ENCODE measurements at places on chromosomes 11 and 22.
A peak's percentile ranks its signal among the peaks of the same experiment; 100 is the strongest.

- DNase-seq, result no peak
These were observed 44.3 kb downstream of the DKK3 start for GRCh38 chr11:11963842-11964773.

- DNase-seq, result peak; percentile 24
These were observed 26.0 kb downstream of the IL10RA start for GRCh38 chr11:118012083-118012669.

GRCh38 chr11:90803366-90803765 is 580.5 kb upstream of the CHORDC1 start:
- DNase-seq, result no peak

- peak; percentile 70 for DNase-seq
These were observed 21.0 kb downstream of the FLI1 start for GRCh38 chr11:128714881-128715280.

GRCh38 chr11:64317961-64318765 is at the start of gene PRDX5:
TSS of gene PRDX5 (plus strand) at chr11:64318121. CDS start at chr11:64318216, 95 bp downstream.
- peak; percentile 96 for DNase-seq

DNA sequence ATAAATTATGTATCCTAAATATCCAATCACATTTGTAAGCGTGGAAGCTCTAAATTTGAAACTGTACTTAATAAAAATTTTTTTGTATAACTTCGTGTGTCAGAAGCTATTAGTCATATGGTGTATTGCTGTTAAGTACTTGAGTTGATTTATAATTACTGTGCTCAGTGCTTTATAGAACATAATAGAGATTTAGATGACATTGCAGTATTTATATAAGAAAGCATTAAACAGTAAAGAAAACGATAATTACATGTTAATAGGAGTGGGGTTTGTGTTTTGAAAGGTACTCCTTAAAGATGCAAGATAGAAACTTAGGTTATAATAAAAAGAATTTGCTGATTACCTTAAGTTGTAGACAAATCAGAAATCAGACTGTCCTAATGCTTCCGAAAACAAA is 5.9 kb upstream of the TCP11L1 start:
- no peak for DNase-seq
